ENCODE measurements at places on chromosomes 12 and 14.

- DNase-seq = no peak
Measured at GRCh38 chr14:85616386-85616885, 86.5 kb downstream of the FLRT2 start.

DNA sequence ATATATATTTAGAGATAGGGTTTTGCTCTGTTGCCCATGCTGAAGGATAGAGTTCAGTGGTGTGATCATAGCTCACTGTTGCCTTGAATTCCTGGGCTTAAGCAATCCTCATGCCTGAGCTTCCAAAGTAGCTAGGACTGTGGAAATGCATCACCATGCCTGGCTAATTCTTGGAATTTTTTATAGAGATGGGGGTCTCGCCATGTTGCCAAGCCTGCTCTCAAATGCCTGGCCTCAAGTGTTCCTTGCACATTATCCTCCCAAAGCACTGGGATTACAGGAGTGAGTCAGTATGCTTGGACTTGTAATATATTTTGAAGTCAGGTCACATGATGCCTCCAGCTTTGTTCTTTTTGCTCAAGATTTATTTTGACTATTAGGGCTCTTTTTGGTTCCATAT lies 178.0 kb downstream of the RPAP3 start:
- no peak for DNase-seq

DNA sequence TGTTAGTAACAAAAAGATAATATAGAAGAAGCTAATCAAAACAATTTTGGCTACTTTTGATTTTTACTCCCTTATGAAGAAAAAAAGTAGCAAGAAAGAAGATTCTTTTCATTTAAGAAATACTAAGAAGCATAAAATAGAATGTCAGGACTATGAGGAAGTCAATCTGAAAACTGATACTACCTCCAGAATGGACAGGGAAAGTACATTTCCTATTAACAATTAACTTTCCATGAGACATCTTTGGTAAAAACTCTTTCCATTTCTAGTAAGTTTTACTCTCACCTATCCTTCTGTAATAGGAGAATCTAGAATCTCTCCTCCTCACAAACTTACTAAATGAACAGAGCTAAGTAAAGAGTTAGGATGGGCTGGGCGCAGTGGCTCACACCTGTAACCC lies 51.3 kb upstream of the NPFF start:
- DNase-seq = no peak

GRCh38 chr14:100088226-100088625 lies 23.0 kb downstream of the EVL start:
- no peak for DNase-seq

- no peak for DNase-seq
Measured at GRCh38 chr12:1199700-1200099, 208.7 kb downstream of the ERC1 start.

DNA sequence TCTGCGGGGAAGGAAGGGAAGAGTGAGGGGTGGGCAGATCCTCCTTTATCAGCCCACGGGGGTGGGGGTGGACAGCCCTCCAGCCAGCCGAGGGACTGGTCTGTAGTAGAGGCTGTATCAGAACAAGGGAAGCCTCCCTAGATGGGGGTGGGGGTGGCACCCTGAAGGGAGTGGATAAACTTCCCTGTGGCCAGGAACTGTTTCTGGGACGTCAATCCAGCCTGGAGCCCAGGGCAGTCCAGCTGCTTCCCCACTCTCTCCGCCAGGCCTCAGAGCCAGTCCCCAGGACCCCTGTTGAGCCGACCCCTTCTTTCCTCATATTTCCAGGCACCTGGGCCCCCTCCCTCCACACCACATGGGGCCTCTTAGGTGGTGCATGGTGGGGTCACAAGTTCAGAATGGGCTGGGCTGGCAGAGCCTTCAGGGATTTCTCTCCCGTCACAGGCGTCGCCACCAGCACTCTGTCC lies 6.7 kb downstream of the PLD4 start:
- no peak for DNase-seq

All from SW 1271 (cell line).